Stimulated activated CD8-positive, alpha-beta memory T cell treated with anti-CD3 and anti-CD28 coated beads, Interleukin-15, amount 100 ng/mL, for 48 hours (primary cell): ENCODE measurements at places on chromosomes 16 and 17.

DNA sequence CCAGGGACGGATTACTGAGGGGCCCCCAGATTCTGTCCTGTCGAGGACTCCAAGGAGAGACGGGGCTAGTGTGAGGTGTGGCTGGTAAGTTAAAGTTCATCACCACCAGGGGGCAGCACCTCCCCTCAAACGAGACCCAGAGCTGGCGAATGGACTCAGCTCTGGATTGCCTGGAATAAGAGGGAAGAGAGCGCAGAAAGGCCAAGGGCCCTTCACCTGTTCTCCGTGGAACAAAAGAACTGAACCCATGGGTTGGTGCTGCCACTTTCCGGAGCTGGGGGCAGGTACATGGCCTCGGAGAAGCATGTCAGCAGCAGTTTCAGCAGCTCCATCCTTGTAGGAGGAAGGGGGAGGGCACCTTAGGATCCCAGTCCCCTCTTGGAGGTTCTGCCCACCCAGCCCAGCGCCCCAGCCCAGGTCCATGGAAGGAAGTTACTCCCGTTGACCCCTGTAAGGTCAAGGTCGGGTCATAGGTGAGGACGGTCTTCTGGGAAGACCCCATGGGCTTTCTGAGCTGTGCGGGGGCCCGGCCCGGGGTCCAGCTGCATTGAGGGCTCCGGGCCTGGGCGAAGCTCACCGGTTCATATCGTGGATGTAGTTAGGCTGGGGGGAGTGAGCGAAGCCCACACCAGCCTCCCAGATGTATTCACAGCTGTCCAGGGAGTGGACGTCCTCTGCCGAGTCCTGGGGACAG is 10.8 kb downstream of the HID1 start:
- DNase-seq, result peak; percentile 59

DNA sequence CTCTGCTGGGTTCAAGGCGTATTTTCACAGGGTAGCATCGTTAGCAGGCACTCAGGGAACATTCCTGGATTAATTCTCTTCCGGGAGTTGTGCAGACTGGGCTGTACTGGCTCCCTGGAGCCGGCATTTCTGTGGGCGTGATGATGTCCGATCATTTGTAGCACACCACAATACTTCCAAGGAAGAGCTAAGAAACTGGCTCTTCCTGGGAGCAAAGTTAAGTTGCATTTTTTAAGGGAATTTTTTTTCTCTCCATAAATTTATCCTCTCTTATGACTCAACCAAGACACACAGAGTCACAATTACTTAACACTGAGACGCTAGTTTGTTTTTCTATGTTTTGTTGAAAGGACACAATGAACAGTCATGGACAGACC is 211.6 kb upstream of the FOXF1 start:
- no peak for DNase-seq

GRCh38 chr17:41254861-41255260 is 323 bp upstream of the KRTAP9-9 start:
- DNase-seq, result no peak

- DNase-seq, result peak; percentile 42
These were observed 117.6 kb downstream of the VPS53 start for GRCh38 chr17:596763-597644.

GRCh38 chr16:1548727-1549126 is 15.3 kb downstream of the TMEM204 start:
- no peak for DNase-seq

DNA sequence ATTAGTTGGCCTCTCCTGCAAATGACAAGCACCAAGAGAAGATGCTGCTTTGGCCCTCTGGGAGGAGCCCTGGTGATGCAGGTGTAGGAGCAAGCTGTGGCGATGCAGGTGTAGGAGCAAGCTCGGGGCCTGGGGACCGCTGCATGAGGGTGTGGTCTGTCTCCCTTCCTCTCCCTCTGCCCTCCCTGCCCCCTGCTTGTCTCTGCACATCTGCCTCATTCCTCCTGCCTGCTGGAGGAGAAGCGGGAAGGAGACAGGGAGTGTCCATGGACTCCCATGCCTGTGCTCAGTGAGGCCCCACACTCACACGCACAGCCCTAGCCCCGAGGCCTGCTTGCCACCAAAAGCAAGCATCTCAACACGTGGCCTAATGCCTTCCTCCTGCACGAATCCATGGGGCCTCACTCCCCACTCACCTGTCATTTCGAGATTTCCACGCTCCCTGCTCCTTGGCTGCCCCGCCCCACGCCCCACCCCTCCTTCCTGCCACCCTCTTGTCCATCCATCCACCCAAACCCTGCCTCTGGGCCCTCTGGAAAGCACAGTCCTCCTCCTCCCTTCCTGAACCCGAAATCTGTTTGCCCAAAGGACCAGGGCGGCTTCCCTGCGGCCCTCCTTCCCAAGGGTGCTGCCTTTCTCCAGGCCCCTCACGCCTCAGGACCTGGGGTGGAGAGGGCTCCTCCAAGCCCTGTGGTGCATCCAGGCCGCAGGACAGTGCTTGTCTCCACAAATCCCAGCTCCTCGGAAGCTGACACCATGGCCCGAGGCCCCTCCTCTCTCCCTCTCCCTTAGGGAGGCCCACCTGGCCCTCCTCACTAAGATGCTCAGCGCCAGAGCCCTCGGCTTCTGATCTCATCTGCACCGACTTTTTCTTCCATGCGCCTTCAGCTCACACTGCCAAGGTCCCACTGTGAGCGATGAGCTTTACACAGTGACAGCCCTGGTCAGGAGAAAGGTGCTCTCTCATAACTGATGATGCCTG is 11.8 kb upstream of the ALDH3A1 start:
- DNase-seq, result no peak

- DNase-seq, result no peak
These were observed 89.9 kb downstream of the TBC1D16 start for GRCh38 chr17:79945591-79946255.

- DNase-seq, result no peak
These were observed 457.5 kb downstream of the TOX3 start for GRCh38 chr16:52089476-52089875.

DNA sequence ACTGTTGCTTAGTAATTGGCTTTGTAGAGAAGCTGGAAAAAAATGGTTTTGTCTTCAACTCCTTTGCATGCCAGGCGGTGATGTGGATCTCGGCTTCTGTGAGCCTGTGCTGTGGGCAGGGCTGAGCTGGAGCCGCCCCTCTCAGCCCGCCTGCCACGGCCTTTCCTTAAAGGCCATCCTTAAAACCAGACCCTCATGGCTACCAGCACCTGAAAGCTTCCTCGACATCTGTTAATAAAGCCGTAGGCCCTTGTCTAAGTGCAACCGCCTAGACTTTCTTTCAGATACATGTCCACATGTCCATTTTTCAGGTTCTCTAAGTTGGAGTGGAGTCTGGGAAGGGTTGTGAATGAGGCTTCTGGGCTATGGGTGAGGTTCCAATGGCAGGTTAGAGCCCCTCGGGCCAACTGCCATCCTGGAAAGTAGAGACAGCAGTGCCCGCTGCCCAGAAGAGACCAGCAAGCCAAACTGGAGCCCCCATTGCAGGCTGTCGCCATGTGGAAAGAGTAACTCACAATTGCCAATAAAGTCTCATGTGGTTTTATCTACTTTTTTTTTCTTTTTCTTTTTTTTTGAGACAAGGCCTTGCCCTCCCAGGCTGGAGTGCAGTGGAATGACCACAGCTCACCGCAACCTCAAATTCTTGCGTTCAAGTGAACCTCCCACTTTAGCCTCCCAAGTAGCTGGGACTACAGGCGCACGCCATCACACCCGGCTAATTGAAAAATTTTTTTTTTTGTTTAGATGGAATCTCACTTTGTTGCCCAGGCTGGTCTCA is 6.2 kb upstream of the TMEM235 start:
- DNase-seq, result no peak

DNA sequence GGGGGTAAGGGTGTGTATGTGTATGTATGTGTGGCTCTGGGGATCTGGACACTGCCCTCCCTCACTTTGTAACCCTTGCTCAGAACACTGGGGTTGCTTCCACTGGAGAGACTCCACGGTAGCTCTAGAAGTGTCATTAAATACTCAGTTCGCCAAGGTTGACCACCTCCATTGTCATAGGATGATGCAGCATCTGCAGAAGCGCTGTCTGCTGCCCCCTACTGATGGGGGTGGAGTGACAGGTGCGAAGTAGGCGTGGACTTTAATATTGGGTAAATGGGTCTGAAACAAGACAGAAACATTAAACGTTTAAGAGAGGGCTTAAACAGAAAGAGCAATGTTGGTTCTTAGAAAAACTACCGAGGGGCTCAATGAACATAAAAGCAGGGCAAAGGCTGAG is 35.5 kb upstream of the STAC2 start:
- DNase-seq, result no peak

DNA sequence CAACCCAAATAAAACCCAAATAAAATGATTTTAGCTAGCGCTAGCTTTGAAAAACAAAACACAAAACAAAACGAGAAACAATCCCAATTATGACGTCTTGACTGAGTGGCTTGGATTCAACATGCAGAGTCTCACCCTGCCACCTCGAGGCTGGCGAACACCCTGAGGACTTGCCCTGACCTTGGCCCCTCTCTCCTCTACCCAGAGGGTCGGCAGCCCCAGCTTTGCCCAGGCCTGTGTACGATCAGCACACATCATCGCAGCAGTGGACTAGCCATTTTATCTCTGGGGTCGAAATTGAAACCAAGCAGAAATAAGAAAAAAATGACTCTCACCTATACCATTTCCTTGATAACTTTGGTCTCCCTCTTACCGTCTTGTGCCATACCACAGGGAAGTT is 4.9 kb downstream of the JMJD6 start:
- no peak for DNase-seq
